Forelimb muscle (tissue), 1 donor: ENCODE measurements at places on chromosomes 16 and 17. TPM values are rescaled to one million over a fixed set of nuclear protein-coding genes. Genes with fewer than 3 reads are reported as not detected.
A peak's percentile ranks its signal among the peaks of the same experiment; 100 is the strongest.

GRCh38 chr16:66566051-66566901, at the start of gene CMTM1:
Gene CMTM1, plus strand, starts transcription at chr16:66566439. Its CDS starts 75 bp downstream, at chr16:66566514.
- no peak for DNase-seq

Gene CHST5
- 0.27 TPM for polyA plus RNA-seq

Gene TPSAB1
- 1.2 TPM for polyA plus RNA-seq

DNA sequence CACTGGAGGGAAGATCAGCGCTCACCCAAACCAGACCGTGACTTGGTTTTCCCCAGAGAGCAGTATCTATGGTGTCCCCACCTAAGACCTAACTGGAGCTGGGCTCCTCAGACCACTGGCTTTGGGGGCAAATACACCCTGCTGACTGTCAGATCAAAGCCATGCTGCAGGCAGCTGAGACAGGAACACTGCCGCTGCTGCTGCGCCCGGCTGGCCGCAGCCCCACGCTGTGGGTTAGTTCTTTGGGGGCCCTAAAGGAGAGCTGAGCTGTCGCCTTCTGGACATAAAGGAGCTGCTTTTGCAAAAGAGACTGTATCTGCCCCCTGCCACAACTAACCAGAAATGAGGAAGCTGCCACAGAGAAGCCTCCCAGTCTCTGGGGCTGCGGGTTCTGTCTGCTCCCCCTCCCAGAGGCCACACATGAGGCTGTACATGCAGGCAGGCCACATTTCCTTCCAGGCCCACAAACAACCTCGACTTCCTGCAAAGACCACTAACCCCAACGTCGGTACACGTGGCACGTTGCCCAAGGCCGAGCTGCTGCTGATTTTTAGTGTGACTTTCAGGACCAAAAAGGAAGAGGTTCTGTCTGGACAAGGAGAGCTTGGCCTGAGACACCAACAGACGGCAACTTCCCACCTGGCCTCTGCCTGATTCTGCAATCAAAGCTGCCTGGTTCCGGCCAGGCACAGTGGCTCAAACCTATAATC, 18.2 kb upstream of the ABR start:
- peak; percentile 32 for DNase-seq

Gene ASGR1
- 2.3 TPM for polyA plus RNA-seq

GRCh38 chr16:31009894-31010584, 399 bp downstream of the STX1B start:
- no peak for DNase-seq

DNA sequence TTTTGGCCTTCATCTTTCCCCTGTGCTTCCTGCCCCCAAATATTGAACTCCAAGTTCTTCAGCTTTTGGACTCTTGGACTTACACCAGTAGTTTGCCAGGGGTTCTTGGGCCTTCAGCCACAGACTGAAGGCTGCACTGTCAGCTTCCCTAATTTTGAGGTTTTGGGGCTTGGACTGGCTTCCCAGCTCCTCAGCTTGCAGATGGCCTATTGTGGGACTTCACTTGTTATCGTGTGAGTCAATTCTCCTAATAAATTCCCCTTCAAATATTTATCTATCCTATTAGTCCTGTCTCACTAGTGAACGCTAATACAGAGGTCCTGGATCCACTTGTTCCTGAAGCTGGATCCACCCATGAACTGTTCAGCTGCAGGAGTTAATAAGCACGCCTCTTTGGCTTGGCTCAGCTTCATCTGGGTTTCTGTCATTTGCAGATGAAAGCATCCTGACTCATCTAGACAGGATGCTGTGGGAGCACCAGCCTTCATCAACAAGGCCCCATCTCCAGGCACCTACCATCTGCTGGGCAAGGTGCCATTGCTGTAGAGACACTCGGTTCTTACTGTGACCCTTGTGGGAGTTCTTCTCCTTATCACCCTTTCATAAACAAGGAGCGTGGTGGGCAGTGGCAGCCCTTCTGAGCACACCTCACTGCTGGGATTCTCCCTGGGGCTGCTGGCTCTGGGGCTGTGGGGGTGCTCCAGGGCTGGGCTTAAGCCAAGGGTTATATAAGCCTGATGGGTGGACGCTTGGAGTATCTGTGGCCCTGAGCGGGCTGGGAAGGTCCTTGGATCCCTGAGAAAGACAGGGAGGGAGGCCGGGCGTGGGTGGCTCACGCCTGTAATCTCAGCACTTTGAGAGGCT, 23.1 kb downstream of the LAT start:
- DNase-seq, result no peak

GRCh38 chr17:17933775-17934174, 38.4 kb downstream of the TOM1L2 start:
- DNase-seq, result no peak

GRCh38 chr17:32943647-32944191, 15.8 kb downstream of the TMEM98 start:
- DNase-seq, result no peak
